ENCODE measurements at places on chromosomes 13 and 19.

DNA sequence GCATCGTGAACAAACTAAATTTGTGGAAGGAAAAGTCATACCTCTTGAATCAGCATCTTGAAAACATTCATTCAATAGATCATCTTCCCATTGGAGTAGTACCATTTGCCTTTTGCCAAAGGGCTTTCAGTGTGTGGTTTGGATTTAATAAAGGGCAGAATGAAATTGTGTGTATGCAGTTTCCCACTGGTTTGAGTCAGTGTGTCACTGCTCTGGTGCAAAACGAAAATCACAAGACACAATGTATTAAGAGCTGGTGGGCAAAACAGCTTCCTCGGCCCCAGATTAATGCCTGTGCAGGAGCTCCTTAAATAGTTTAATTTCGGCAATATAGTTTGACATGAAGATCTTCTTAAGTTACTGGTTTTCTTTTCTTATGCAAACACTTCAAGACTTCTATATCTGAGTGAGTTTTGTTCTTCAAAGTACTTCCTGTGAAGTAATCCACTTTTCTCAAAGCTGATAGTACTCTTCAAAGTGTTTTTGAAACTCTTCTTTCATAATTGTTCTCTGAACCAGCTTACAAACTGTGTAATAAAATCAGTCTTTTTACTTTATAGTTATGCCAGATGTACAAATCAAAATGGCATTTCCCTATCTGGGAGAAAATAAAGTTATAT lies 32.1 kb downstream of the RASL11A start:
- no peak for DNase-seq

GRCh38 chr19:30071871-30072270 lies 129.8 kb downstream of the URI1 start:
- no peak for DNase-seq

- DNase-seq = no peak
Measured at GRCh38 chr13:97261254-97262005, 39.3 kb downstream of the MBNL2 start.

DNA sequence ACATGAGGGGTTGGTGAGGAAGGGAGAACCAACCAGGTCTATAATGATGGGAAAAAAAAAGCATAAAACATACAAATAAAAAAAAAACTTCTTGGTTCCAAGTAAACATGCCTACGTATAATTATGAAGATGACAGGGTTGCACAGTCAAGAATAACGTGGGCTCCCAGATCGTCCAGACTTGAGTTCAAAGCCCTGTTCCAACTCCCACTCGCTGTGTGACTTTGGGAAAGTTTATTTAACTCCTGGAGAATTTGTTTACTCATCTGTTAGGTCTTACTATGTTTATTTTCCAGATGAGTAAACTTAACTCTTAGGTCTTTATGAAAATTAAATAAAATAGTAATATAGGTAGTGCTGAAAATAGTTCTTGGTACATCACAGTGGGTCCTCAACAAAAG lies 13.8 kb downstream of the STARD13 start:
- DNase-seq = no peak

DNA sequence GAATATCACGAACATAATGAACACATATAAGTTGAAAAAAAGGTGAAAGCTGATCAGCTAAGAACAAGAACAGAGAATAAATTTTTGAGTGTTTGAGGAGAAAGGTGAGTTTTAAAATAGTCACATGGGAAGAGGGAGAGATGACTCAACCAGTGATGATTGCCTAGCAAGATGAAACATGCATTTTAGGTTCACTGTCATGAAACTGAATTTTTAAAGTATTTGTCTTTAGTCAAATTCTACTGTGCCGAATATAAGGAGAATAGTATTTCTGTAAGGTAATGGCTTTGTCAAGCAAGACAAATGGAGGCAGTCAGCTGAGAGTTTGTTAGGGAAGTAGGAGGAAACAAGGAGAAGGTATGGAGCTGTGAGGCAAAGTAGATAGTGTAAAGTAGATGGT lies 2557.4 kb downstream of the PCDH9 start:
- no peak for DNase-seq

DNA sequence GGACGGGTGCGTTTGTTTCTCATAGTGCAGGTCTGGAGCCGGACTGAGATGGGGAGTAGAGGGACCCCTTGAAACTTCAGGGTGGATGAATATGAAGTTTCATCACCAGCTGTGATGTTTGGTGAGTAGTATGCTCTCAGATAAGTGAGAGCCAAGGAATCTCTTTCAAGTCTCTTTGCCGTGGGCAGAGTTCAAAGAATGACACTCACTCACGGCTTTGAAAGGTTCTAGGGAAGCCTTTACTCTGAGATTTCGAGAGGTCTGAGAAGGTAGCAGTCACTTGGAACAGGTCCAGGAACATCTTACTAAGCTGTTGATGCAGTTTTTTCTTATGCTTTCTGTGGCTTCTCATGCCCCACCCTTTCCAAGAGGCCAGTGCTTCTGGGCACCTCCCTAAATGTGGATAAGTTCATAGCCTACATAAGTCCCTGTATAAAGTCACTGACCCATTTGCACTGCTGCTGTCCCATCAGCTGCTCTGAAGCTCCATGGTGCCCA lies at the start of gene IGFL2:
IGFL2 (plus strand) TSS at position 448 of the 498 bp plus-strand sequence; CDS start at position 489, 41 bp downstream.
- no peak for DNase-seq

GRCh38 chr13:106479929-106480328 lies 55.5 kb downstream of the EFNB2 start:
- no peak for DNase-seq

- DNase-seq = no peak
Measured at GRCh38 chr13:53088871-53089270, 60.3 kb downstream of the OLFM4 start.

DNA sequence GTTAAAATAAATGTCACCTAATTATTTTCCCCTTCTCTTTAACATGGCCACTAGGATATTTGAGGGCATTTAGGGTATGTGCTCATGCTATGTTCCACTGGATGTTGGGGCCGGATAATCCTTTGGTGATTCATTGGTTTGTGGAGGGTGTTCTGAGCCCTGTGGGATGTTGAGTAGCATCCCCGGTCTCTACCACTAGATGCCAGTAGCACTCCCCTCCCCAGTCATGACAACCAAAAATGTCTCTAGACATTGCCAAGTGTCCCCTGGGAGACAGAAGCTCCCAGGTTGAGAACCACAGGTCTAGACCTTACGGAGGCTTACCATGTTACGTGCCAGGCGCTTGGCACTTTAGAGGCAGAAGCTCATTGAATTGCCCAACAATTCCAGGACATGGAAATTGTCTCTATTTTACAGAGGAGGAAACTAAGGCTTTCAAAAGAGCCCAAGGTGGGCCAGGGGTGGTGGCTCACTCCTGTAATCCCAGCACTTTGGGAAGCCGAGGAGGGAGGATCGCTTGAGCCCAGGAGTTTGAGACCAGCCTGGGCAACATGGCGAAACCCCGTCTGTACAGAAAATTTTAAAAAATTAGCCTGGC lies 14.1 kb downstream of the SHANK1 start:
- DNase-seq = no peak

- no peak for DNase-seq
Measured at GRCh38 chr13:110201114-110201513, 105.8 kb downstream of the COL4A1 start.

DNA sequence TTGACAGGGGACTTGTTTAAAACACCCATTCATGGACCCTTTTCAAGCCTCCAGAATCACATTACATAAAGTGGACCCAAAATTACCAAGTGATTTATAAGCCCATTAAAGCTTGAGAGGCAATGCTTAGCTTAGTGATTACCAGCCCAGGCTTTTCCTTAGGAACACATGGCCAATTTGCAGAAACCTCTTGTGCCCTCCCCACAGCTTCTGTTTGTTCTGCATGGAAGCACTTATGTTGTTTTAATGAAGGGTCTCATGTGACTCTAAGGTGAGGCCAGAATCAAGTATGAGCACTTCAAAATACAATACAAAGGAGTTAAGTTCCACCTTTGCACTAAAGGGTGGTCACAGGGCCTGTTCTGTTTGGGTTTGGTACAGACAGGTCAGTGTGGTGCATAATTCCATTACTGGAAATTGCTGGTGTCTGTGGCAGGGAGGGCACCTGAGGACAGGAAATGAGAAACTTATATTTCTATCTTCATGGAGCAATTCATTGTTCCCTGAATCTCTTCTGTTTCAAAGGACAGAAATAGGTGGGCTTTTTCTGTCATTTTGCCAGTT lies 15.3 kb downstream of the ZNF486 start:
- no peak for DNase-seq

DNA sequence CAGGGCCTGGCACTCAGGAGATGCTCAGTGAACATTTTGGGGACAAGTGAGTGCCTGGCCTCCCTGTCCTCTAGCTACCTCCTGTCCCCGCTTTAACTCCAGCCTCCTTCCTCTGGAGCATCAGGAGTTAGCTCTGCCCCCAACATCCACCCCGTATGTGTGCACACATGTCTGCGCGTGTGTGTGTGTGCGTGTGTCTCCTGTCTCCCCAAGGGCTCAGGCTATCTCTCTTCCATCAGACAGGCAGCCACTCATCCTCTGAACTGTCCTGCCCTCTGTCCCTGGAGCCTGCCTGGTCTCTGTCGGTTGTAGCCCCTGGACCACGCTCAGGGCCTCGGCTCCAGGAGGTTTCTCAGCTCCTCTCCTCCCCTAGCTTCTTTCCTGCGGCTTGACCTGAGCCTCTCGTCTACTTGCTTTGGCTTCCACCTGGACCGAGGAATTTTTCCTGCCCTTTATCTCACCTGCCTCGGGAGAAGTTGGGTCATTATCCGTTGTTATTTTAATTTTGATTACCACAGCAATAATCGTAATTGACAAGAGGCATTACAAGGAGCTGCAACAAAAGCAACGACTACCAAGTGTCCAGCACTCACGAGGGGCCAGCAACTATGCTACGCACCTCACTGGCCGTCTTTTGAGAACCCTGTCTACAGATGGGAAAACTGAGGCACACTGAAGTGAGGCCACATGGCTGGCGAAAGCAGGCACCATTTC lies 32.0 kb upstream of the ASF1B start:
- no peak for DNase-seq

DNA sequence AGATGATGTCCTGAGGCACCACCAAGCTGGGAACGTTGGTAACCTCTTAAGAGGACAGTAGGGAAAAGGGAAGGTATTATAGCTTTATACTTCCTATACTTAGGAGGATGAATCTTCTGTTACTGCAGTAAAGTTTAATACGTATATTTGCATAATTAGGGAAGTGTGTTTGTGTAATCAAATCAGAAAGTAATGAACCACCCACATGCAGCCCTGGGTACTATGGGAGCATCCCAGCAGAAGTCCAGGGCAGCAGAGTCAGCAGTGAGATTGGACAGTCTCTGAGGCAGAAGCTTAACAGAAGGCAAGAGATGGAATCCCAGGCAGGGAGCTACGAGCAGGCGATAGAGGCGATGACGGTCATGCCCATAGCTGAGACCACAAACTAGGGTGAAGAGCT lies 12.5 kb downstream of the SAFB start:
- DNase-seq = no peak

GRCh38 chr19:39223703-39224279 lies 19.7 kb upstream of the SYCN start:
- no peak for DNase-seq

- DNase-seq = no peak
Measured at GRCh38 chr13:80361298-80361697, 20.4 kb upstream of the SPRY2 start.

GRCh38 chr13:31213651-31214289 lies 14.0 kb downstream of the B3GLCT start:
- DNase-seq = no peak

DNA sequence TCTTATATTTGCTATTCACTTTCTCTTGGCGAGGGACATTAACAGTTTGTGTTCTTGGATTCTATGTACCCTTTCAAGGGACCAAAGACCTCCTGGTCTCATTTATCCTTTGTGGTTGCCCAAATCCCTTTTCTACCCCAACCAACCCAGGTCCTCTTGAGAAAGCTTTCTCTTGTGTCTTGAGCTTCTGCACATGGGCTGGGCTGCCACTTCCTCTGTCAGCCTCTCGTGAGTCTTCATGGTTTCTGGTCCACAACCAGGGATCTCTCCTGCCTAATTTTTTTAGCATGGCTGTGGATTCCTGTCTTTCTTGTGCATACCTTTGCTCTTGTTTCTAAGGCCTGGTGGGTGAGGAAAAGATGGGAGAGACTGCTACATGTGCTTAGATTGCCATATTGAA lies 14.9 kb downstream of the TIMM13 start:
- DNase-seq = no peak

DNA sequence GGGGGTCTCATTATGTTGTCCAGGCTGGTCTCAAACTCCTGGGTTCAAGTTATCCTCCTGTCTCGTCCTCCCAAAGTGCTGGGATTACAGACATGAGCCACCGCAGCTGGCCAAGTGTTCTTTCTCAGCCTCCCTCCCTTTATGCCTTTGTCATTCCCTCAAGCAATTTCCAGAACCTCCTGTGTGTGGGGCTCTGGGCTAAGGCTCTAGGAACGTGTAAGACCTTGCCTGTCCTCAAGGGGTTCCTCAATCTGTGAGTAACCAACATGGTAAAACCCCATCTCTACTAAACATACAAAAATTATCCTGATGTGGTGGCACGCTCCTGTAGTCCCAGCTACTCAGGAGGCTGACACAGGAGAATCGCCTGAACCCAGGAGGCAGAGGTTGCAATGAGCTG lies 15.5 kb upstream of the SPACA4 start:
- DNase-seq = no peak

DNA sequence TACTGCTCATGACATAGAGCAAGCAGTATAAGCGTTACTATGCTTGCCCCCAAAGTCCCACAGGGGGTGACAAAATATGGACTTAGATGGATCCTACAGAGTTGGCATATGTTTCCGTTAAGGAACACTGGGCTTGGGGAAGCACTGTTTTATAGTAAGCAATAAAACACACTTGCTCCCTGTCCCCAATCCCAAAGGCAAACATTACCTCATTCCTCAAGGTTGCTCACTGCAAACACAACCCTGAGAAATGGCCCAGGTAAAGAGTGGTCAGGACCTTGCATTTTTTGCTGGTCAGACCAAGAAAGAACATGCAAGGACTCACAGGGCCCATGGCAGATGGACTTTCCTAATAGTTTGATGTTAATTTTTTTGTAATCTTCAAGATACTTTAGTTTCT lies 32.3 kb downstream of the UGGT2 start:
- no peak for DNase-seq

GRCh38 chr19:15623711-15624318 lies 8.8 kb downstream of the CYP4F8 start:
- no peak for DNase-seq

- DNase-seq = no peak
Measured at GRCh38 chr13:100022798-100023197, 41.2 kb downstream of the ZIC2 start.

DNA sequence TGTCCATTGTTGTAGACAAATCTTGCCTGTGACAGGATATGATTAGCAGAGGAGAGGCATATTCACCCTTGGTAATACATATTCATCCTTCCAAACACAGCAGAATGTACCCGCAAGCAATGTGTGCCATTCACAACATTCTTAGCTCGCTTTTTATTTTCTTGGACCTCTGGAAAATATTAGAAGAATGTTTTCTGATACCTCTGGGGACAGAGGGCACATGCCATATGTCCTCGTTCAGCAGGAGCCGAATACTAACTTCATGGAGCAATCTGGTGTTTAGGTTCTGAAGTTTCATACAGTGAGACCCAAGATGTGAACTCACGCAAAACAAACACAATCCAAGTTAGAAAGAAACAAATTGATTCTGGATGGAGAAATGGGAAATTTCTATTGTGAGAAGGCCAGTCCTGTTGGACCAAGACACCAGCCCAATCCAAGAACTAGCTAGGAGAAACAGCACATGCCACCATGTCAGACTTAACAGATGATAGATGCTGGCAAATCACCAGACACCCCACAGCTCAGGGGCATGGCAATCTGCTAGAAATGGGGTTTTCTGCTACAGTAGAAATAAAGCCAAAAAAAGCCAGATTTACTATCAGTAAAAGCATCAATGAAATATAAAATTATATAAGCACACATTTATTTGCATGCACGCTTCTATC lies 297.4 kb downstream of the DCLK1 start:
- DNase-seq = no peak
